ENCODE measurements at places on chromosomes 4 and X.

GRCh38 chr4:41785665-41786064, 37.1 kb upstream of the PHOX2B start:
- DNase-seq, result no peak

GRCh38 chrX:97842468-97843199, 958.9 kb downstream of the RPA4 start:
- DNase-seq, result no peak

DNA sequence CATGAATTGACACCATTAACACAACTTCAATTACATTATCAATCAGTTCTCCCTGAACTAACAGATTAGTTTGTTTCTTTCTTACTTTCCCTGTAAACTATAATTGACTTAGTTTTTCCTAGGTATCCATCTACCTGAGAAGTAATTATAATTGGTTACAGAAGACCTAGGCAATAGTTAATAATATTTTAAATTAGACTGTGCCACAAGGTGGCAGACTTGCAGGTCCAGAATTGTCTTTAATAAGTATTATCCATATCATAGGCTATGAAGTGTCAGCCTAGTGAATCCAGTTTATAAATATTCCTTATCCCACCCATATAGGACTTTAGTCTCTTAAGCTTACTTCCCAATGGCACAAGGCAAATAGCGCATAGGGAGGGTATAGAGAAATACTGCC, 48.9 kb upstream of the FAM47B start:
- no peak for DNase-seq

GRCh38 chrX:68492583-68492982, 6.3 kb upstream of the YIPF6 start:
- no peak for DNase-seq
